Activated naive CD4-positive, alpha-beta T cell treated with Interleukin-2 at 50 U/mL for 16 hours (primary cell): ENCODE measurements at places on chromosomes 7 and 10.

DNA sequence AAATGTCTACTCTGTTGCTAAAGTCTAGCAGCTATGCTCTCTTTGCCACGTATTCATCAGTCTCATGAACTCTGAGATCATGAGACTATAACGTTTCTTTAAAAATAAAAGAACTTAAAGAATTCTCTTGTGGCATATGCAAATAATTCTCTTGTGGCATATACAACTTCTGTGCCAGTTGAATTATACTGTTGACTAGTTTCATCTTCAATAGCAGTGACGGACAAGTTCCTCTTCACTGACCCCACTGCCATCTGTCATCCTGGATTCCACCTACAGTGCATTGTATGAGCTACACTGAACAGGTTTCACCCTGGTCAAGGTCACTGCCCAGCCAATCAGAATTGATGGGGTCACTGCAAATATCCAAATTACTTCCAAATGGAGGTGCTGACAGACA lies 88.2 kb downstream of the CD36 start:
- no peak for DNase-seq

DNA sequence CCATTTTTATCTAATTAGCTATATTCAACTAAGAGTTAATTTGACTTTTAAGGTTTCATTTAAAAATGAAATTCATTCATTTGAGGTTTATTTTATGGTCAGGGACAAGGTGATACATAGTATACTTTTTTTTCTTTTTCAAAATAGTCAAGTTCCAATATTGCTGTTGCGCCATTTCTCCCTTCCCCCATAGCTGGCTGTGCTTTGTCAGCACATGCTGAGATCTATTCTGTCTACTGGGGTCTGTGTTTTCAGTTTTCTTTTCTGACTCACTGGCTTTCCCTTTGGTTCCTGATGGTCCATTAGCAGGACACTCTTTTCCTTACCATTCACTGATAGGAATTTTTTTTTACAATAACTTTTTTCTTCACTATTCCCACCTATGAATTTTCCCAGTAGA lies 336.4 kb upstream of the TMEM229A start:
- no peak for DNase-seq

- DNase-seq: no peak
Measured at GRCh38 chr7:84412161-84412969, 217.8 kb upstream of the SEMA3A start.

GRCh38 chr7:45663167-45663921 lies 89.2 kb downstream of the ADCY1 start:
- DNase-seq: no peak

DNA sequence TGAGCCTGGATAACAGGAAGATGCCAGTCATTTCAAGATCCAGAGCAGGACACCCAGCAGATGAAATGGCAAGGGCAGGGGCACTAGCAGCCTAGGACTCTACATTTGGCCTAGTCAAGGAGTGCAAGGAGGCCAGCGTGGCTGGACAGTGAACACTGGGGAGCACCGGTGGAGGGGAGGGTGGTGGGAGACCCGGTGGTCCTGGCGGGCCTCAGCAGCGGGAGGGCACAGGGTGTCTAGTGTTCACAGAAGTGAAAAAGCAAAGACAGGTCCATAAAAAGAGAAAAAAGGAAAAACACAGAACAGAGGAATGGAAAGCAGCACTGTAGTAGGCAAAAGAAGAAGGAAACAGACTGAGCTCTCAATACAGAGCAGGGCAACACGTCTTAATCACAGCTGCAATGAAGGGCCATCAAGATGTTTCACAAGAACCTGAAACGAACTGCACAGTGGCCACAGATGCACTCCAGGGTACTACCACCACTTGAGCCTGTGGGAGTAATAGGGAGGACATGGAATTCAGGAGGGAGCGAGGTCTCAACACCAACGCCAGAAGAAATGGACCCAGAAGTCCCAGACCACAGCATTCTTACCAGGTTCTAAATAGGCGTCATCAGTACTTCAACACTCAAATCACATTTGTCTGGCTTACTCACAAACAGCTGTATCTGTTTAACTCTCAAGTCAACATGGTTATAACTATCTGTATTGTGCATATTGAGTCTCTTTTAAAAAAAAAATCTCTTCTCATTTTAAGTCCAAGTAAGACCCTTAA lies 573.7 kb downstream of the PARD3 start:
- DNase-seq: no peak

DNA sequence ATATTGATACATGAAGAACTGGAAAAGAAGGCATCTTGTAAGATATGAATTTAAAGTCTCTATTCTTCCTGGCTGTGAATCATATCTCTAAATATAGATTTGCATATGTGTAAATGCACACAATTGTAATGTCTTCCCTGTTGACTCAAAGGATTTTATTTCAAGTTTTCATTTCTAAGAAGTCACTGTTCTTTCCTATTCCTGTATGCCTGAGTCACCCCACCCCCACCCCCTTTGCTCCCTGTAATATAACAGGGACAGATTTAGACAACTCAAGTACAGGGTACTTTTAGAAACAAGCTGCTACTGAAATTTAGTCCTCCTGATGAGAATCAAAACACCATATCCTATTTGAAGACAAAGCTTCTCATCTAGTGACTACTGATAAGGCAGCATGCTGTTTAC lies 43.0 kb upstream of the HECTD2 start:
- no peak for DNase-seq

DNA sequence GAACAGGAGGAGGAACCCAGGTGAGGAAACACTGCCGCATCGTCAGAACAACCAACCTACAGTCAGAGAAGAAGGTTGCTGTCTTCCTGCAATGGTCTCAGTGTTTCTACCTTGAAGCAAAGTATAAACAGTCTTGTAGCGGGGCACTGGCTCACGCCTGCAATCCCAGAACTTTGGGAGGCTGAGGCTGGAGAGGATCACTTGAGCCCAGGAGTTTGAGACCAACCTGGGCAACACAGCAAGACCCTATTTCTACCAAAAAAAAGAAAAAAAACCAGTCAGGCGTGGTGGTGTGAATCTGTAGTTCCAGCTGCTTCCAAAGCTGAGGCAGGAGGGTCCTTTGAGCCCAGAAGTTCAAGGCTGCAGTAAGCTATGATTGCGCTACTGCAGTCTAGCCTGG lies 23.4 kb downstream of the SNX8 start:
- no peak for DNase-seq

GRCh38 chr7:112120696-112121217 lies 85.4 kb downstream of the DOCK4 start:
- no peak for DNase-seq

GRCh38 chr7:135169141-135169963 lies 1.2 kb downstream of the CYREN start:
- DNase-seq: peak; percentile 68

DNA sequence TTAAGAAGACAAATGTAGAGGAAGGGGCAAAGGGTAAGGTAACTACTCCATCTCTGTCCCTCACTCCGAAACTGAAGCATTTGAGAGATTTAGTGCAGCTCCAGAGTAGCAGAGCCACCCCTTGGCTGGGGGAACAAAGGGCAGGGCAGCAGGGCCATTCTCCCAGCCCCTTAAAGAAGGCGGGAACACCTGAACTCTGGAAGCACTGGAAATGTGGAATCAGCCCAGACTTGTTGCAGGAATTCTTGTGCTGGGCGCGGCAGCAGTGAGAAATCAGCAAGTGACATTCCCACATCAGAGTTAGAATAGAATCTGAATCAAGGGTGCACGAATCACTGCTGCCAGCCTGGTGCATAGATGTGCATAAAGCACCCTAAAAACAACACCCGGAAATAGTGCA lies 34.4 kb upstream of the GRM8 start:
- DNase-seq: no peak

- no peak for DNase-seq
Measured at GRCh38 chr7:5633161-5634106, 148.0 kb downstream of the RNF216 start.

GRCh38 chr7:8220376-8221100 lies 41.4 kb downstream of the ICA1 start:
- no peak for DNase-seq

DNA sequence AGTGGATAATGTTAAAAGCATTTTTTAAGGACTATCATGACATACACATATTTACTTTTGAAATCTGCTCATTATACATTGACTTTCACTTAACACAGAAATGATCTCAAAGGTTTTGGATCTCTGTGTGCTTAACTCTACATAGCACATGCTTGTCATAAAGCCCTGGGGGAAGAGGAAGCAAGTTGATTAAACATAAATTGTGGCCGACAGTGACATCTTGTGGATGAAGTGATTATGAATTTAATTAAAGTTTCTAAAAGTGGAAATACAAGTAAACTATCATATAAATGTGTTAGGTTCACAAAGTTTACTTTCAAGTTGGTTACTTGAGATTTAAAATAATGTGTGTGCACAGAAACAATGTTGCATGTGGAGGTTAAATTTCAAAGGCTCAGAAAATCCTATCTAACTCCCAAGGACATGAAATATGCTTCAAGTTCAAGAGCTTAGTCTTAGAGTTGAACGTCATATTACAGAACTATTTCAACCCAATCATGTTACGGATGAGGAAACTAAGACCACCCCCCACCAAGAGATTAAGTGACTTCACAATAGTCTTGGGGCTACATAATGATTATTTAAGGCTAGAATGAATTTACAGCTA lies 1247.8 kb downstream of the GATA3 start:
- no peak for DNase-seq

- no peak for DNase-seq
Measured at GRCh38 chr10:102948176-102948575, 30.1 kb downstream of the CNNM2 start.

DNA sequence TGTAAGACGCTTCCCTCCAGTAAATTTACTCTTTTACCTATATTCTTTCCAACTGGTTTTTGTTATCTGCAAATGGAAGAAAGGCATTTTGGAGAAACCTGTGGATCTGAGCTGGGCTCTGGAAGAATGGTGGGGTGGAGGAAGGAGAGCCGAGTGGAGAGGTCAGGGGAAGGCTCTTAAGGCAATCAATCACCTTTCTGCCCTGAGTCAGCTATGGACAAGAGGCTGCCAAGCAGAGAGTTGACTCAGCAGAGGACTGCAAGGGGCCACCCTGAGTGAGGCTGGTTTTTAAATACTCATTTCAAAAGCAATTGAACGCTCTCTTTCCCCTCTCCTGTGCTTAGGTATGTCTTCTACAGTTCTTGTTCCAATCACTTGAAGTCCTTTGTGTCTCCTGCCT lies 81.8 kb downstream of the SPAG6 start:
- DNase-seq: no peak
